Sigmoid colon (tissue), 7 donors: ENCODE measurements at places on chromosomes 3 and 15. TPM values are rescaled to one million over a fixed set of nuclear protein-coding genes. Genes with fewer than 3 reads are reported as not detected.

The HES1 gene
- total RNA-seq = 18.4 TPM

GRCh38 chr3:16318176-16318575 is 53.2 kb downstream of the OXNAD1 start:
- no peak for DNase-seq

- DNase-seq = peak; percentile 85
Measured at GRCh38 chr15:40421246-40422157, 15.9 kb downstream of the IVD start.

- DNase-seq = no peak
Measured at GRCh38 chr3:2657971-2658370, 452.2 kb downstream of the IL5RA start.

The COL8A1 gene
- total RNA-seq = 15.3 TPM

DNA sequence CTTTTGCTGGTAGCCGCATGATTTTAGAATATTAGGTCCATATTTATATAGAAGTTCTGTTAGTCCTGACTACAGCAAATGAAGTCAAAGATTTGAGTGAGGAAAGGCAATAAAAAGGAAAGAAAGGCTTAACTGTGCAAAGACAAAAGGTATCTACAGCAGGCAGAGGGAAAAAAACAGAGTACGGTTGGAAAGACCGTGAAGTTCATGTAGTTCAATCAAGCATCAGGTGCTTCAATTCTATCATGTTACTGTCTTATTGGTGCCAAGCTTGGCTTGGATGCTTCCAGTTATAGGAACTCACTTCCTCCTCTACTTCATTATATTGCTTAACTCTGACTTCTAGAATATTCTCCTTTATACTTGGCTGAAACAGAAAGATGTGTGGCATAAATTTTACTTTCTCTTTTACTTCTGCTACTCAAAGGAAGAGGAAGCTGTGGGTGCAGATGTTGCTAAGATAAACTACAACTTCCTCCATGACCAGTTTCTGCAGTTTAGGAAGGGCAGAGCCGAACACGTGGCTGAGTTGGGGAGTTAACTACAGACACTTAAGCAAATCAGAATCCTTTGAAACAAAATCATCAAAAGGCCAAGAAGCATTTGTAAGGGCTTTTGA is 72.6 kb upstream of the ZBED2 start:
- DNase-seq = no peak

- DNase-seq = peak; percentile 37
Measured at GRCh38 chr3:52093756-52094545, 37.6 kb upstream of the DUSP7 start.

DNA sequence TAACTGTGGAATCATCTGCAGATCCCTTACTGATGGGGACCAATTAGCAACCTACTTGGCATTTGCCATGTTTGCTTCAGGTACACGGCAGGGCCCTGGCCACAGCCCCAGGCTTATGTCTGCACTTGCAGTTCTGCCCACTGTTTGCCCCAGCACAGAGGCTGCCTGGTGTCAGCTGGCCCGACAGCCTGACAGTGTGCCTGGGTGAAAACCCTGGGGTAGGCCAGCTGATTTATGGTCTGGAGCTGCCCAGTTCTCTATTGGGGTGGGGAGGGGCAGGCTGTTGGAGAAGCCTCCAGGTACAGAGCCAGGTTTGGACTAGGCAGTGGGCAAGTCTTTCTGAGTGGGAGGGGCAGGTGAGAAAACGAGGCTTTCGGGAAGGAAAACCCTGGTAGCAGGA is 11.2 kb upstream of the TGM5 start:
- DNase-seq = no peak

GRCh38 chr3:50365842-50366220 is 6.5 kb upstream of the TMEM115 start:
- no peak for DNase-seq

The SH2D7 gene
- not detected for total RNA-seq

GRCh38 chr3:174822320-174822719 is 36.8 kb upstream of the NAALADL2 start:
- no peak for DNase-seq

DNA sequence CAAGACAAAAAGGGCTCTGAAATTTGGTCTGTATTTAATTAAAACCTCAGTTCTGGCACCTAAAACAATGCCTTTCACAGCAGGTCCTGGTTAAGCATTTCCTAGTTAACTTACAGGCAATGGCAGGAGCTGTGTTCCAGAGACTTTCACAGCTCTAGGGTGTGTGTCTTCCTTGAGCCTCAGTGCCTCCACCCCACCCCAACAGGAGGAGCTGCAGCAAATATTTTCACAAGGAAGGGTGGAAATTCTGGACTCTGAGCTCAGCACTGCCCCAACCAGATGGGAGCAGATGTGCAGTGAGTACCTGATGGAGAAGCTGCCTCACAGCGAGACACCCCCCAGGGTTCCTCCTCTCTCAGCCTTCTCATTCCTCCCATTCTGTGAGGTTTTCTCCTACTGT is 106.3 kb upstream of the SPATA12 start:
- DNase-seq = no peak

- no peak for DNase-seq
Measured at GRCh38 chr3:178915365-178915764, 156.2 kb downstream of the ZMAT3 start.

DNA sequence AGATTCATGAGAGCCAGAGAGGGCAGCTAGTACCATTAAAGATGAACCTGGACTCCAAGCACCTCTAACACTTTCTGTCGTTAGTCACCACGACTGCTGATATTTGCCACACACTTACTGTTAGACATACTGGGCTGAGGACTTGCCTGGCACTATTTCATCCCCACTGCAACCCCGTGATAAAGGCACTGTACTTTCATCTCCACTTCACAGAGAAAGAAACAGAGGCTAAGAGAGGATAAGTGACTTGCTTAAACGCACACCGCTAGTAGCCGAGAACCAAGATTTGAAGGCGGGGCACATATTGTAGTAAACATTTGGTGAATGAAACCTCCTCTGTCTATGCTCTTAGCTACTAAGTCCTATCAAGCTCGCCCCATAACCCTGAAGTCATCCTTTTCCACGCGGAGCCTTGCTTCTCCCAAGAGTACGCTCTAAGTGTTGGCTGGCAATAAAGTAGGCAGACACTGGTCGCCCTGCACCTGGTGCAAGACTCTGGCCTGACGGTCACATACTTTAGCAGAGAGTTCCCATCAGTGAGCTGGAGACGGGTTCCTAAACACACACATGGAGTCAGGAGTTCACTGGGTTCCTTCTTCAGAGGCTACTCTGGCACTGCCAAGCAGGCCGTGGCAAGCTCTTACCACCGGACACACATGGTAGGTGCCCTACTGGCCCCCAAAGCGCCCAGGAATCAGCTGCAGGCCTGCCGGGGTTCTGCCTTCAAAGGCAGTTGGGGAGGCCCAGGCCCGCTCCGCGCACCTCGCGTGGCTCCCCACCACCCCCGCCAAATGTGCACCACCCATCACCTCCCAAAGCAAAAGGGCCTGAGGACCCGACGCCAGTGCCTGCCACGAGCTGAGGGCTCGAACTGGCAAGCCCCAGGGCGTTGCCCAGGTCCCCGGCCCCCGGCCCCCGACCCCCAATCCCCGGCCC is 951 bp downstream of the POMGNT2 start:
- DNase-seq = no peak

DNA sequence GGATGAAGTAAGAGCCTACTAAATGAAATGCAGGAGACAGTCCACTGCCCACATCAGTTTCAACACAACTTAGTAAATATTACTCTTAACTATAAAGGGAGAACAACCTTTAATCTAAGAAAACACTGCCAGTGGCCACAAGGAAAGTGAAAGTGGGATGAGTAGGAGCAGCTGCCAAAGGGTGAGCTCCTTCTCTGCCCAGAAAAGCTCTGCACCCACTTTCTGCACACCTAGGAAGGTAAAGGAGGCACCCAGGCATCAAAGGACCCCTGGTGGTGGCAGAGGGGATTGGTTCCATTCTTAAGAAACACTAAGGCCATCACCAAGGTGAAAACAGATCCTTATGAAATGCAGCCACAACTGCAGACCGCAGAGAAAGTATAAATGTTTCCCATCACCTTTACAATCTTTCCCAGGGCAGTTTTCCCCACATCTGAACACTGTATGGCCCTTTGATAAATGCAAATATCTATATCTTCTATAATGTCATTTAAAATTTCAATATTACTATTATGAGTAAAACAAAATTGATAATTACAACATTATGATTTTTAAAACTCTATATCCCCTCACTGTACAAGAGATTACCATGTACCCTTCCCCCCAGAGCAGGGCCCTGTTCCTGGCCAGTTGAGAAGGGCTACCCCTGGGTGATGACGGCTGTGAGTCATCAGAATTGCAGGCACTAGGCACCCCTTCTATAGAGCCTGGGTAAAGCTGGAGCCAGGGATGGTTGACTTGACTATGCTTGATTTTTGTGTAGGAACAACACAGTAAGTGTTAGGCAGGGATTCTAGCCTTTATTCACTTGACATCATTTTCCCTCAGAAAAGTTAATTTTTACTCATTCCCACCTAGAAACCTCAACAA is 92.0 kb downstream of the SNRK start:
- no peak for DNase-seq

DNA sequence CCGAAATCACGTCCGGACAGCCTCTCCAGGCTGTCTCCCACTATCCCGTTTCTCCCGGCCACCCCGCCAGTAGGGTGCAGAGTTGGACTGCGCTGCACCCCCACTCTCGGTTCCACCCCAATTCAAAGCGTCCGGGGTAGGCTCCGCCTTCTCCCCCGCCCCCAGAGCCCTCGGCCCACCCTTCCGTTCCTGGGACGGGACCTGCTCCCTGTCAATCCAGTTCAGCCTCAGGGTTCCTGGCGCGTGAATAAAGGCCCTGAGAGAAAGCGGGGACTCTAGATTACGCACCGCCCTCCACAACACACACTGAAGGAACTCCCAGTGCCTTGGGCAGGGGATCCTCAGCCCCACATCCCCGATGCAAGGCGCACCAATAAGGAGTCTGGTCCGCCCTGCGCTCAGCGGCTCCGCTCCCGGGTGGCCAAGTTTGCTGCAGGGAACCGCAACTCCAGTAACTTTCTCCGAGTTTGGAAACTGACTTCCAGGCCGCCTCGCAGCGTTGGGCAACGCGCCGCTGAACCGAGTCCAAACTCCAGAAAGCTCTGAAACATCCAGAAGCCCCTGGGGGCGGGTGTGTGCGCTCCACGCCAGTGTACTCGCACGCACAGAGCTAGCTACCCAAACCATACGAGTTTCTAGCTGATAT is 1.9 kb downstream of the ADAMTS9 start:
- peak; percentile 99 for DNase-seq

DNA sequence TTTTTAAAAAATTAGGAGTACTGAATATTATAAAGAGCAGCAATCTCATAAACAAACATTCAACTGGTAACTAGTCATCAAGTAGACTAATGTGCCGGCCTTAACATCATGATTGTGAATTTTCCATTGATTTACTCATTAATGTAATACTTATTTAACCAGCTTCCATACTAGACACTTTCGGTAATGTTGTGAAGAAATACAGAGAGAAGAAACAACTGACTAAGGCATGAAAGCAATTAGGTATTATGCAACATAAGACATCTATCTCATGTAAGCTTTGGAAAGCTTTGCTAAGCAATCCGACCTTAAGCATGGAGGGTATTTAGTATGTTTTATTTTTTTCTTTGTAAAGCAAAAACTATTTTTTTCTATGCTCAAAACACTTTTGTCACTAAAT is 108.0 kb downstream of the IL1RAP start:
- no peak for DNase-seq

The LNP1 gene
- total RNA-seq = 2.2 TPM

DNA sequence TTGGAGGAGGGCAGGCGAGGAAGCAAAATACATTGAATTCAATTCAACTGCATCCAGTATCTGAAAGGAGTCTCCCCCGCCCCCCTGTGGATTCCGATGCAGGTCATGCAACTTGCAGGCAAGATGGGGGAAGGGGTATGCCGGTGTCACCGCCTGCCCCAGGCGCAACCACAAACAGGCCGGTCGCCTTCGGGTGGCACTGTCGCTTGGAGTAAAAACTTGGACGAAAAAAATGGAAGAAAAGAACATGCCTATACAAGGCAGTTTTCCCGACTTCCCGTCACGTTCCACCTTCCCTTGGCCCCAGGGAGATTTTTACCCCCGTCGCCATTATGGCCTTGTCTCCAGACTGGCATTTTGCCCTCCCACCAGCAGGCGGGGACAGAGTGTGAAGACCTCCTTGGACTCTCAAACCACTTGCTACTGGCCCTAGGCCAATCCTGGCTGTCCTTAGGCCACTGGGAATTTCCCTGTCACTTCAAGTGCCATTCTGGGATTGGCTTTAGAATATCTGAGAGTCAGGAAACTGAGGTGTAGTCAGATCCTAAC is 1.6 kb upstream of the NTRK3 start:
- DNase-seq = no peak

The EXD1 gene
- not detected for total RNA-seq

- no peak for DNase-seq
Measured at GRCh38 chr15:42836251-42836650, 84.3 kb downstream of the TTBK2 start.

The NUDT16 gene
- total RNA-seq = 17.6 TPM

DNA sequence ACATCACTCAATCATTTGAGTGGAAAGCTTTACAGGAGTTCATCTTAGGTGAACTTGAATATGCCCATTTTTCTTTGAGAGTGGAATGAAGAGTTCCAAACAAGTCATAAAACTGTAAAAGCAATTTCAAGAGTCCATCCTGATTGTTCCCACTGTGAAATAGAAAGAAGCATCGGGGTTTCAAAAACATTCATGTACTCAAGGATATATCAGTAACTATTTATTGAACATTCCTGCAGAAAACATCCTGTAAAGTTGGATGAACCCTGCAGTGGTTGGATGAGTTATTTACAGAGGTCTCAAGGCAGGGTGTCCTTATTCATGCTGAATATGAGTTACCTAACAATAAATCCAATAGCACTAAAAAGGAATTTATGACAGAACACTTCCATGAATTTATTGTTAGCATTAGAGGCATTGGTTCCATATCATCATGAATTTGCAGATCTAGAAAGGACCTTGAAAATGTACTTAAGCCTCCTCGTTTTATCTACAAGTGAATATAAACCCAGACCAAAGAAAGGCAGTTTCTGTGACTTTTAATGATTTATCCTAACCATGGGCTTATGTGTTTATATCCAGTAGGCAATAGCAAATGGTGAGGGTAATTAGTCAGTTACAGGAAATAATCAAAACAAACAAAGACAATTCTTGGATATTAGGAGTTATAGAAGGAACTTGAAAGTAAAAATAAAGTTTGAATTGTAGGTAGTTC is 361.9 kb upstream of the KCNMB2 start:
- no peak for DNase-seq
